ENCODE measurements at places on chromosomes 11 and 22.

GRCh38 chr11:128928400-128928799 is 14.3 kb downstream of the TP53AIP1 start:
- DNase-seq: no peak

GRCh38 chr22:17241576-17242330 is 22.5 kb upstream of the ADA2 start:
- DNase-seq: no peak

GRCh38 chr11:56783448-56784041 is 35.0 kb upstream of the OR9G4 start:
- no peak for DNase-seq

DNA sequence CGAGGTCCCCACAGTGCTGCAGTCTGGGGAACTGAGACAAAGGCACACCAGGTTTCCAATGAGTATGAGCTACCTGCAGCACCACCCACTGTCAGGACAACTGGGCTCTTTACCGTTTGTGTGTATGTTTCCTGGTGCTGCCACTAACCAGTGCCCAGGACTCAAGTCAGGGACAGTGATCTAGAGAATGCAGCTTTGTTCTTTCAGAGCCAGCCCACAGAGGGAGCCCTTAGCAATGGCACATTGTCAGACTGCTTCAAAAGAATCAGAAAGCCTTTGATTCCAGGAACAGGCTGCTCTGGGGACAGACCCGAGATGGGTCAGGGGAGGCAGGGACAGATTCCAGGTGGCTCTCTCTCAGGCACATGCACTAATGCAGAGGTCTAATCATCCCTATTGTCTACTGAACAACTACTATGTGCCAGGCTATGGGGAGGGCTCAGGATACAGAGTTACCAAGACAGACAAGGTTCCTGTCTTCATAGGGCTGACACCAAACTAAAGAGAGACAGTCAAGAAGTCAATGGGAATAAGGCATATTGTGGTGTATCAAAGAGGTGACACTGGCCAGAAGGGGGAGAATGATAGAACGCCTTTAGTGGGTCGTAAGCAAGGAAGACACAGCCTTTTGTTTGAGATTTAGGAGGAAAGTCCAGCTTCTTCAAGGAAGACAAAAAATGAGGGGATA is 103.7 kb downstream of the VPREB1 start:
- DNase-seq: no peak

GRCh38 chr11:35590412-35590811 is 27.8 kb upstream of the FJX1 start:
- no peak for DNase-seq

GRCh38 chr11:43541993-43542392 is 138.5 kb upstream of the HSD17B12 start:
- no peak for DNase-seq

GRCh38 chr22:29375398-29376076 is 12.8 kb downstream of the AP1B1 start:
- no peak for DNase-seq

DNA sequence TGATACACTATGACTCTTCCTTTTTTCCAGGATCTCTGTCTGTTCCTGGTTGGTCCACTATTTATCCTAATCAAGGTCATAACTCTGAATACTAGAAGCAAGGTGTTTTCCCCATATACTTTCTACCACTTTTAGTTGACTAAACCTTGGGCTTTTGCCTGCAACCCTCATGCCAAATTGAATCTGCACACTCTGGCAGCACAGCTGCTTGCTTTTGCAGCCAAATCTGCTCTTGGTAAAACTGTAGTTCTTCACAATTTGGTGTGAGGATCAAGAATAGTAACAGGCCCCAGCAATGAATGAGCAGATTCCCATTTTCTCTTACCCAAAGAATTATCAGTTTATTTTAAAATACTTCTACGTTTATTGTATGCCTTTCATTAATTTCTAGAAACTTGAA is 586.5 kb upstream of the CNTN5 start:
- DNase-seq: no peak

DNA sequence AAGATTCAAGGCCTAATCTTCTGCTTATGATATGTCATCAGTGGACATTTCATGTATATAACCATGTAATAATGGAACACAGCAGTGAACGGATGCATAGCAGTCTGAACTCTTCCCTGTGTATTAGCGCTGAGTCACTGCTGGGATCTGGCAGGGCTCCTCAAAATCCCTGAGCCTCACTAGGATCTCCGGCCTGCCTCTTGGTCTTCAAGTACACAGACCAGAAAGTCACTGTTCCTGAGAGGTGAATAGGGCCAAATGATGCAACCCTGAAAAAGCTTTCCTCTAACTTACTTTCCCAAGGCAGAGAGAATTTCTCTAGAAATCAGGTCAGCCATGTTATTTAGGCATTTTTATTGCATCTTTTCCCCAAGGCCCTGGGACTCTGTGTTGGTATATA is 35.0 kb downstream of the POU2AF1 start:
- DNase-seq: no peak

DNA sequence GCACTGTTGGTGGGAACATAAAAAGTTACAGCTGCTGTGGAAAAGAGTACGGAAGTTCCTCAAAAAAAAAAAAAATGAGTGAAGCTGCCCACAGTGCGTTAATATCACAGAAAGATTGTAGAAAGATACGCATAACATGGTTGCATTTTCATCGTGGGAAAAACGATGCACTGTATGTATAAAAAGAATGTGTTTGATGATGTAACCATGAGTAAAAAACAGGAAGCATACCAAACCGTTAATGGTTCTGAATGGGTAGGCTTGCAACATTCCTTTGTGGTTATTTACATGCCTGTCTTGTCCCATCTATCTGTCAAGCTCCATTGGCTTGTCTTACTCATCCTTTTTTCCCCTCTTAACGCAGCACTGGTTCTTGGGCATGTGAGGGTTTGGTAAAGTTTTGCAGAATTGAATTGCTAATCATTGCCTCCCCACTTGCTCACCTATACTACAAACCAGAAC is 33.8 kb upstream of the DKK3 start:
- no peak for DNase-seq

DNA sequence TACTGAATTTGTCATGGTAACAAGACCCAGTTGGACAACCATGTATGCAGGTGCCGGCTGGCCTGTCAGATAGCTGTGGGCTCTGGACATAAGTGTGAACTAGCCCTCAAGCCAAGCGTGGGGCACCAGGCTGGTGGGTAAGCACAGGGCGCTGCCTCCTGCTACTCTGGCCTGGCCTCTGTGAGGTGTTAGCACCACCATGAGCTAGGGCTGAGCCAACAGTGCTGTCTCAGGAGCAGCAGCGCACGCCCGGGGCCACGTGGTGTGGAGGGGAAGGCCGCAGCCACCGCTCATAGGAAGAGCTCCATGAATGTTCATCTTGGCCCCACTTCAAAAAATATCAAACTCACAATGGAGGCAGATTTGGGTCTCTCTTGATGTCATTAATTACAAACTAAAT is 35.3 kb upstream of the GNB1L start:
- DNase-seq: peak; percentile 49

DNA sequence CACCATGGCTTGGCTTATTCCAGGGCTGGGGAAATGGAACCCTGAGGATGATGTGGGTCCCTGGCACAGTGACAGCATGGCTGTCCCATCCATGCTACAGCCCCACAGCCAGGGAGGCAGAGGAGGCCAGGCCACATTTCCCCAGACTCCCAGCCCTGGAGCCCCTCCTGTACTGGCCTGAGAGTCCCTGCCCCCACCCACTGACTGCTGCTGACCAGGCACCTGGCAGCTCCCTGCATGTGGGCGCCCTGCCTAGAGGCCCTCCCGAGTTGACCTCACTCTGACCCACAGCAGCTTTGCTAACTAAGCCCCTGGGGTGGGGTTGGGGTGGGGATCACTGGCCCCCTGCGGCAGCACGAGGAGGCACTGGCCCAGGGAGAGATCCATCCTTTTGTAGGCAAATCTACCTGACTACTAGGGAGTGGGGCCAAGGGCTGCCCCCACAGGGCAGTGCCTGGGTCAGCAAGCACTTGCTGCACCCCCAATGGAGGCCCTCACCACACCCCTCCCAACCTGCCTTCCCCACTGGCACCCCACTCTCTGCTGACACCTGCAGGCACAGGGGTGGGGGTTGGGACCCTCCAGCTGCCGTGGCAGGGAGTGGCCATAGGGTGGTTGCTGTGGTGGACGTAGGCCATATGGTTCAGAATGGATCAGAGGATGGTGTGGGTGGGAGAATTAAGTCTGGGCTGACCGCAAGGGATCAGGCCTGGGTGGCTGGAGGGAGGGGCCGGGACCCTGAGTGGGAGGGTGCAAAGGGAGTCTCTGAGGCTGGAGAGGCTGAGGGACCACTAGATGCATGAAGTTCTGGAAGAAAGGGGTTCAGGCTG is 17.4 kb downstream of the ARVCF start:
- no peak for DNase-seq

DNA sequence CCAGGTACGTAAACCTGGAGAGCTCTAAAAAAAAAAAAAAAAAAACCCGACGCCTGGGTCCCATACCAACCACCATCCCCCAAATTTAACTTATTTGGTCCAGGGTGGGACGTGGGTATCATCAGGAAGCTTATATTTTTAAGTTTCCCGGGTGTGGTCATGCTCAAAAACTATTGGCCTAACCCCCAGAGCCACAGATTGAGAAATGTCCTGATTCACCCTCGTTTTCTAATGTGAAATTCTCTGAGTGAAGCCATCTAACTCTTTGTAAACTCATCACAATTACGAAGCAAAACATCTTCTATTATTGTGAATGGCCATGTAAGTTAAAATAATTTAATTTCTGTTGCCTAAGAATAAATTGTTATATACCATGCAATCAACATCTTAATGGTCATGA is 29.6 kb downstream of the PAK1 start:
- DNase-seq: no peak

DNA sequence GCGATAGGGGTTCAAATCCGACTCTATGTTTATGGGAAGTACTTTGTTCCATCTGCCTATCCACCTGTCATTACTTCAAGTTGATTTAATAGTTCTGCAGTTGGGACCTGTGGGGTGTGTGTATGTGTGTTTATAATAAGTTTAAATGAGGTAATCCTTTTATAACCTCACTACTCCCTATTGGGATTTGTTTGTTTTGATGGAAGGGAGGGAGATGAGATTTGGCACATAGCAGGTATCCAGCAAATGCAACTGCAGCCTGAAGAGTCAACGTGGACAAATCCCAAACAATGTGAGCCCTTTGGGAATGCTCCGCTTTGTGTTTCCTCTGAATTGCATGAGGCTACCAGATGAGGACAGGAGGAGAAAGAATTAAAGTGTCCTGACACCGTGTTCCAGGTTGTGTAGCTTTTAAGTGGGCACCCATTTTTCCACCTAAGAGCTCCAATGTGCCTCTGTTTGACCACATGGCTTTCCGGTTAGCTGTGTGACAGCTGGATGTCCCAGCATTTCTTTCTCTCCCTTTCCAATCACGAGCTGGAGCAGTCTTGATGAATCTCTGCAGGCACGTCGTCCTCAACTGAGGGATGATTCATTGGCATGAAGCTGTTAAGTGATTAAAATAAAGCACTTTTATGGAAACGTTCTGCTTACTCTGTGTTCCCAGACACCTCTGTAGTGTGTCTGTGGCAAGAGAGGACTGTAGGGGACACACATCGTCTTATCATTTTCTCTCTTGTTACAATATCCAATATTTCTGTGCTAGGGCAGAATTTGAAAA is 610.7 kb downstream of the NTM start:
- DNase-seq: no peak

- DNase-seq: no peak
Measured at GRCh38 chr11:19220903-19221724, 19.3 kb upstream of the CSRP3 start.
